ENCODE measurements at places on chromosomes 13 and 19.

DNA sequence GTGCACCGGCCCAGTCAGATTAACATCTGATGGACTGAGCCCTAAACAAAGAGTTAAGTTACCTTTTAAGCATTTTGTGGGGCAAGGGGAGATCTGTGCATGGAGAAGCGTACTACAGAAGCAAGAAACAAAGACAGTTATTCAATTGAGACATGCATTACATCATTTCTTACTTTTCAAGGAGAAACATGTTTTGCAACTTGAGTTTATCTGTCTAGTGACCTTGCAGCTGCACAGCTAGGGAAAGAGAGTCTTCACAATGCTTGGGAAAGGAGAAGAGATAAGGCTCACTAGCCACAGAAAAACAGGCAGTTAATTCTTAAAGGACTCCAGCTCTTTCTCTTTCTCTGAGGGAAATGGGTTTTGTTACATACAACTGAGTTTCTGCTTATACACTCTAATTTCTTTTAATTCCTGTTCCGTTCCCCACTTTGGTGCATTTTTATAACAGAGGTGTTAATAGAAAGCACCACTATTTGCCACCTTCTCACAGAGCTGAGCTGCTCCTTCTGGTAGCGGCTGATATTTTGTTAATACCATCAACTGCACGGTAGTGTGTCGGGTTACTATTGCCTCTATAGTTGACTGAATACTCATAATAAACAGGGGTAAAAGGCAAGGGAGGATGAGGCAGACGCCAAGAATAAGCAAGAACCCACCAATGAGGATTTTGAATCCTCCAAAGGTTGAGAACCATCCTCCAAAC lies 55.9 kb downstream of the ZNF431 start:
- no peak for DNase-seq

DNA sequence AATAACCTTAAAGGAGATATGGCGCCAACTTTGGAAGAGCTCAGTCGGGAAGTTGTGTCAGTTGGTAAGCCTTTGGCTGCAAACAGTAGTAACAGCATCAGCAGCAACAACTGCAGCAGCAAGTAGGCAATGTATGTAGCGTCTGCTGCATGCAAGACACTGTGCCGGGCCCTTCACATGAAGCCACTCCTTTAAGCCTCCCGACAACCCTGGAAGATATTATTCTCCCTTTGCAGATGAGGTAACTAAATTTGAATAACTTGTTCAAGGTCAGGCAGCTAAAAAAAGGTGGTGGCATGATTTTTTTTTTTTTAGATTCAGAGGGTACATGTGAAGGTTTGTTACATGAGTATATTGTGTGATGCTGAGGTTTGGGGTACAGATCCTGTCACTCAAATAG lies 19.7 kb downstream of the SIPA1L3 start:
- no peak for DNase-seq

GRCh38 chr19:6564393-6564792 lies 26.6 kb downstream of the CD70 start:
- no peak for DNase-seq

DNA sequence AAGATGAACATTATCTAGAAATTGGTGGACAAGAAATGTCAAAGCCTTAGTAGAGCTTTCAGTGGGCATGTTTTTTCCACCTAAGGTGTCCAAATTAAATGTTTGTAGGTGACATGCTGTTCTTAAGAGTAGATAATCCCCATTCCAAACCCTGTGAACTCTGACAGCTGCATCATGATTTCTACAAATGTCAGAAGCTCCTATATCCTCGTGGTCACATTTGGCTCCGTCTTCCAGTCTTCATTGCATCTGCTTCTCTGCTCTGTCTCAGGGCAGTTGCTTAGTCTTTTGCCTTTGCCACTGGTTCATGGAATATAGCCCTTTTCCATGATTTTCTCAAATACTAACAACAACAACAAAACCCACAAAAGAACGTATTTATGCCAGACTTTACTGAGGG lies 234.5 kb downstream of the DLEU7 start:
- no peak for DNase-seq

DNA sequence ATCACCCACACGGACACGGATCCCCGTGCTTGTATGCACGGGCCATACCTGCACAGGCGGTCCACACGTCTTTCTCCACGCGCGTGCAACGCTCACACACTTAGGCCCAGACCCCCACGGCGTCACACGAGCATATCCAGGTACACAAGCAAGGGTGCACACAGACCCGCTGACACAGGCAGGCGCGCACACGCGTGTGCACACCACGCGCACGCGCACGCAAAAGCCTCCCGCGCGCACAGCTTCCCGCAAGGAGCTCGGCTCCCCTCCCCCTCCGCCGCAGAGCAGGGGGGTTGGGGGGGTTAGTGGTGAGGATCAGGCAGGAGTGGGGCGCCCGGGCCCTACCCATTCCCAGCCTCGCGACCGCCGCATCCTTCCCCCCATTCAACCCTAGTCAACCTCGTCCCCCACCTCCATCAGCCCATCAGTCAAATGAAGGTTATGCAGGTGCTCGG lies 407 bp downstream of the RAB3A start:
- peak; percentile 36 for DNase-seq

DNA sequence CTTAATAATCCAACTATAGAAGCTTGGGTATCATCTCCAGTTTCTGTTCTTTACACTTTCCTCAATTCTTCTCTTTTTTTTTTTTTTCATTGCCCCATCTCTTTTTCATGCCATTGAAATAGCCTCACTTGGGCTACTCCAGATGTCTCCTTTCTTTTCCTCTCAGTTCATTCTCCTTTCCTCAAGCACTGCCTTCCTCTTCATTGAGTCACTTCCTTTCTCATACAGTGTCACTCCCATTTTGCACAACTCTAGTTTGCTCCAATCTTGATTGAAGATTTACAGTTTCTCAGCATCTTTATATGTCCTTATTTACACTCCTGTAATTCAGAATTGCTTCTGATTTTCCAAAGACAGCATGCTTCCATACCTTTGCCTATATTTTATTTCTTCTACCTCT lies 61.3 kb downstream of the IPO5 start:
- no peak for DNase-seq

DNA sequence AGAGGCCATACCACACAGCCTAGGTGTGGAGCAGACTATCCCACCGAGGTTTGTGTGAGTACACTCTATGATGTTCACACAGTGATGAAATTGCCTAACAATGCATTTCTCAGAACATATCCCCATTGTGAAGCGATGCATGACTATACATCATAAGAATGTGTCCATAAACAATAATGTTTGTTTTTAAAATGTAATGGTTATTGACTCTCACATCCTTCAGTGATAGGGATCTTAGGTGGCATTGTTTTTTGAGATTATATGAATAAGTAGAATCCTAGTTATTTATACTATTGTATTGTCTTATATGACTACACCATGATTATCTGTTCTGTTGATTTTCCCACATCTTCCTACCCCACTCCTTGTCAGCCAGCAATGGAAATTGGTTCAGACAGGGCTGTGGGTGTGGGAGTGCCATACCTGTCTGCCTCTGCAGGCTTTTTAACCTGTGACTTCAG lies 13.6 kb downstream of the CCNA1 start:
- no peak for DNase-seq

DNA sequence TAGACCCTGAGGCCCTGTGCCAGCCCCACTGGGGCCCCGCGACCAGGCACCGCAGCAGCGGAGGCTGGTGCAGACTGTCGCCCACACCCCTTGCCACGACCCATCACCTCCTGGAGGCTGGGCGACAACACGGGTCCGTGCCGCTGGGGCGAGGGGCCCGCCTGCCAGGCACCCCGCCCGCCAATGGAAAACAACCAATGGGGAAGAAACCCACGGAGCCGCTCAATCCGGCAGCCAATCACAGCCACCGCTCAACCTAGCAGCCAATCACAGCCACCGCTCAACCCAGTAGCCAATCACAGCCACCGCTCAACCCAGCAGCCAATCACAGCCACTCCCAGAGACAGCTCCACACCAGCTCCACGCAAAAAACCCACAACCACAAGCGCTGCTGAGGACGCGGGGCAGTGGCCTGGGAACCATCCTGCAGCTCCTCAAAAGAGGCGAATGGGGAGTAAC lies 29.7 kb downstream of the GPX4 start:
- DNase-seq: no peak

GRCh38 chr19:28710278-28710677 lies 502.7 kb downstream of the UQCRFS1 start:
- no peak for DNase-seq

- DNase-seq: no peak
Measured at GRCh38 chr19:45773384-45773783, 4.3 kb upstream of the SIX5 start.

DNA sequence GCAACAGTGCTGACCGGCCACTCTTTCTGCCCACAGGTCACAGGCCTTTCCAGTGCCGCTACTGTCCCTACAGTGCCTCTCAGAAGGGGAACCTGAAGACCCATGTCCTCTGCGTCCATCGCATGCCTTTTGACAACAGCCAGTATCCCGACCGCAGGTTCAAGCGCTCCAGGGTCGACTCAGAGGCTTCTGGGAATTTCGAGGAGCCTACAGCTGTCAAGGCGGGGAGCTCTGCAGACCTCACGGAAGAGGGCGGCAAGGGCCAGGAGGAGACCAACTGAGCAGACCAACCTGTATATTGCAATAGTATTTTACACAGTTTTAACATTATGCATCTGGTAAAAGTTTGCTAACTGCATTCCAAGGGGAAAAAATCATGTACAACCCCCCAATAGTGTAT lies 338.5 kb downstream of the ZNF536 start:
- no peak for DNase-seq

GRCh38 chr19:17530586-17530985 lies 19.1 kb downstream of the PGLS start:
- DNase-seq: no peak

GRCh38 chr13:45048890-45049407 lies 59.6 kb downstream of the GPALPP1 start:
- DNase-seq: no peak

GRCh38 chr19:53365899-53366493 lies 491 bp downstream of the ZNF525 start:
- DNase-seq: no peak

All from tibial artery (tissue), 4 donors.